ENCODE measurements at places on chromosomes 3 and 15.

DNA sequence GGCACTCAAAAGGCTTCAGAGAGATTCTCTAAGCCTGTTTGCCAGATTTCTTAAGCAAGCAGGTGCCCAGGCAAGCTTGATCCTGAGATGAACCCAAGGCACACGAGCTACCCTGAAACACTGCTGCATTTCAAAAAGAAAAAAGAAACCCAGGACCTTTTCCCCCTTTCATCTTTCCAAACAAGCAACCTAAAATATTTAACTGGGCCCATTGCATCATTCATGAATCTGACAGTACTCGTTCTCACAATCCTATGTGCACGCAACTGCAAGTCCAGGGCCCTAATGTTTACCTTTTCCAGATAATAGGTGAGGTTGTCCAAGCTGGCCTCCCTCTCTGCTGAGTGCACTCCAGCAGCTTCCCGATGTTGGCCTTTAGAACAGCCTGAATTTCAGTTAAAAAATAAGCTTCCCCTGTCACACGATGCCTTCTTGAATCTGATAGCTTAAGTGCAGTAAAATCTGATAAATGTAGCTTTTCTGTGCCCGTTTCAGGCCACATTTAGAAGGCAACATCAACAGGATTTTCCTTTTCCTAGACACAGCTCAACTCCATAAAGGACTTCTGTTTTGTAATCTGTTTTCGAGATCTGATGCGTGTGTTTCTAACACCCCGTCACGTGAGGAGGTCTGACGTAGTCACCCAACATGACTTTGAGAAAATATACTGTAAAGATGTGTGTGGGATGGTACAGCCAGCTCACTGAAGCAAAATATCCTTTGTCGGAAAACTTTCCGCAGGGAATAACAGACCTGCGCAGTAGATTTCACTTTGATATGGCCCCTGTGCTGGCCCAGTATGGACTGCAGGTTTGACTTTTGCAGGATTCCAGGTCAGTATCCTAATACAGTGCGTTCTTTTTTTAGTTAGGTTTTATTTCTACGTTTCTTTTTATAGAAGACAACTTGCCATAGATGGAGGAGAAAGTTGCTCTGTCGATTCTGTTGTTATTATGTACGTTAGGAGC, 55.1 kb upstream of the RASA2 start:
- DNase-seq = no peak

DNA sequence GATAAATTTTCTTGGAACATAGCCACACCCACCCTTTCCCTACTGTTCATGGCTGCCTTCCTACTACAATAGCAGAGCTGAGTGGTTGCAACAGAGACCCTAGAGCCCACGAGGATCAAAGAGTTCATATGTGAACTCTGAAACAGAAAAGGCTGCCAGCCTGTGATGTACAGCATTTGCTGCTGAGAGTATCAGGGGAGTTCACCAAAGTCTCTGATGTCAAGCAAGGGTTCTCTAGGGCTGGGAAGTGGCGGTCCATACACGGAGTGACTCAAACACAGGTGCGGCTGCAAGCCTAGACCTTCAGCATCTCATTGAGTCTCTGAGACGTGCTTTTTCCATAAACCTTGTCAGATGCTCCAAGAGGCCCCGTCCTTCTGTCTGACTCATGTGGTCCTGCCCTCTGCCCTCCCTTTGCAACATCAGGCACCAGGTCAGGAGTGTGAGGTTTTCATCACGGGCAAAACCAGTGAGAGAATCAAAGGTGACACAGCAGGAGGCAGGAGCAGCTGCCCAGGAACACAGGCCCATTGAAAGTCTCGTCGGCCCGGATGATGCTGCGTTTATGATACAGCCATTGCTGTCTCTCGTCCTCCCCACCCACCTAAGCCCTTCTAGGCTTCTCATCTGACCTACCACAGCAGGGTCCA, 42.9 kb downstream of the PCSK6 start:
- peak; percentile 83 for DNase-seq

GRCh38 chr3:137852391-137852830, 88.3 kb downstream of the SOX14 start:
- no peak for DNase-seq

DNA sequence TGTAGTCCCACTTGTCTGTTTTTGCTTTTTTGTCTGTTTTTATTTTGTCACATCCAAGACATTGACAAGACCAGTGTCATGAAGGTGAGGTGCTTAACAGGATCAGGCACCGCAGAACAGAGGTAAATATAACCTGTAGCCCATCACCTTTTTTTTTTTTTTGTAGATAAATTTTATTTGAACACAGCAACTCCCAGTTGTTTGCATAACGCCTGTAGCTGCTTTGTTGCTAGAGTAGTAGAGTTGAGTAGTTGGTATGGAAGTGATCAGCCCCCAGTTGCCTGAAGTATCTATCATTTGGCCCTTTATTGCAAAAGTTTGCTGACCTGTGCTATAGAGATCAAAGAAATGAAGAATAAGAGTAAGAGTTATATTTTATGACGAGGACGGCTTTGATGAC, 135.0 kb downstream of the TCF12 start:
- no peak for DNase-seq

DNA sequence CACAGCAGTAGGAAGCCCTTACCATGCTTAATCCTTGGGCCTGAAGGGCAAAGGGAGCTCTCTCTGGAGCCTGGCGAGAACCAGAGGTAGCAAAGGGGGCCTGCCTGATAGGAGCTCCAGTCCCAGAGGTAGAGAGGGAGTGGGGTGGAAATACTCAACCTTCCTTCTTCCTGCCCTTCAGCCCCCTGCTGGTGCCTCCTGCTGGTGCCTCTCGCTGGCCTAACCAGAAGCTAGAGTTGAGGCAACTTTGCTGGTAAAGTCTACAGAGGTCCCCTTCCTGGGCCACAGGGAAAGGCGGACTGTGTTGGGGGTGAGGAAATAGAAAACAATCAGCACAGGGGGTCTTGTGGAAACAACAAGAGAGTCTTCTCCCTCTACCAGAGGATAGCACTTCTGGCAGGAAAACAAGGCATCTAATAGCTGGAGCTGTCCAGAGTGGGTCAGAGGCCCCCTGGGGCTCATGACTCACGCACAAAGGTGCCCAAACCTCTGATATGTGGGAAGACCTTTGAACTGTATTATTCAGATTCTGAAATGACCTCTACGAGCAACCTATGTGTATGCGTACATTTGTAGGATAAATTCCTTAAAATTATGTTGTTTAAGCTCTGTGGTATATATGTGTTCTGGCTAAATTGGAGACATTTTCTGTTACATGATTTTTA, 133.9 kb downstream of the LRRC28 start:
- DNase-seq = no peak

- no peak for DNase-seq
Observed at GRCh38 chr15:96046620-96047240, 283.8 kb upstream of the NR2F2 start.

DNA sequence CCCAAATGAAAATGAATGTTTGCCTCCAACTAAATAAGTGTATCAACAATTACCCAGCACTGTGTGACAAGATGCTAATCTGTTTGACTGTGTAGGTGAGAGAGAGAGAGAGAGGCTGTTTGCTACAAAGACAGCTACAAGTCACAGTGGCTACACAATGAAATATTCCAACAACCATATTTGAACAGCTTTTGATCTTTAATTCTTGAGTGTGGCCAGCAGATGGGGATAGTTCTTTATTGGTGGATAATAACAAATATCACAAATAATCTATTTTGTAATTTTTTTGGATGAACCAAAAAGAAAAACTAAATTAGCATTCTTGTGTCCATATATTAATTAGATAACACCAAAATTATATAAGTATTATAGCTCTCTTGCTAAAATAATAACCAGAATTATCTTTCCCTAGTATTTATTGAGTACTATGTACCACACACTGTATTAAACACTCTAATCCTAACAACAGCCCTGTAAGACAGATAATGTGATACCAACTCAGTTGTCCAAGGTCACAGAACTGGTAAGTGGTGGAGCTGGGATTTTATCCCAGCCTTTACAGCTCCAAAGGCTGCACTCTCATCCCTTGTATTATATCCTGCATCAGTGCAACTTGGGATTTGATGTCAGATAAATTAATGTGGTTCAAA, 61.9 kb upstream of the C3orf80 start:
- DNase-seq = no peak

- peak; percentile 71 for DNase-seq
Observed at GRCh38 chr15:41022487-41023090, 69.3 kb downstream of the CHAC1 start.

GRCh38 chr3:42665050-42665878, 11.8 kb downstream of the ZBTB47 start:
- peak; percentile 79 for DNase-seq
